ENCODE measurements at places on chromosomes 16 and 17.

GRCh38 chr17:10792151-10792550 lies 11.7 kb downstream of the TMEM238L start:
- no peak for DNase-seq

DNA sequence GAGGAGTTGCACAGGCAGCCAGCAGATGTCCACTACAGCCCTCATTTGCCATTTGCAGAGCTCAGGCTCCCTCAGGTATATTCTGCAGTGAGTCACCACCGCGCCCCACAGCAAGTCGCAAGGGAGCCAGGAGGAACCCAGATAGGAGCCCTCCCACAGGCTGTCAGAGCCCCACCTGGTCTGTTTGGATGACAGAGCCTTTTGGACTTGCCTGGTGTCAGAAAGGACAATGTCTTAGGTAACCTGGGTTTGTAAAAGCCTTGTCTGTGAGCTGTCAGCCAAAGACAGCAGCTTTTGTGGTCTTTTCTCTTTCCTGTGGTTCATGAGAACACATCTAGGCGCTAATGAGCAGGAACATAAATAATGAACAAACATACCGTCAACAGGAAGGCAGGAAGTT lies 70.9 kb downstream of the GNAO1 start:
- DNase-seq: no peak

DNA sequence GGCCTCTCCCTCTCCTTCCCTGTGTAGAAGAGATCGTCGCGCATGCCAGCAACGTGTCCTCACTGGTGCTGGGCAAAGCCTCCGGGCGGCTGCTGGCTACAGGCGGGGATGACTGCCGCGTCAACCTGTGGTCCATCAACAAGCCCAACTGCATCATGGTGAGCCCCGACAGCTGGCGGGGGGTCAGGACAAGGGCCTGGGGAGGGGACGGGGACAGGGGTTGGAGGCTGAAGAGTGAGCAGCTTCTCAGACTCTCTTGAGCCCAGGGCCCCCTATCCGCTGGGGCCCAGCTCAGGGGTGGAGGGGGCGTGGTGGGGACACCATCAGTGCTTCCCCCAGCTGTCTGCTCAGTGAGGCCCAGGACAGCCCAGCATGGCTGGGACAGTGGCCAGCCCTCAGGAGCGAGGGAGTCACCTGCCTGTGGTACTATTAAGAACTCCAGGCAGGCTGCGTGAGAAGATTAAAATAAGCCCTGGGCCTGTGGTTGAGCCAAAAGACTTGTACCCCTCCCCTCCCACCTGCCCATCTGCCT lies 6.2 kb downstream of the KATNB1 start:
- no peak for DNase-seq

DNA sequence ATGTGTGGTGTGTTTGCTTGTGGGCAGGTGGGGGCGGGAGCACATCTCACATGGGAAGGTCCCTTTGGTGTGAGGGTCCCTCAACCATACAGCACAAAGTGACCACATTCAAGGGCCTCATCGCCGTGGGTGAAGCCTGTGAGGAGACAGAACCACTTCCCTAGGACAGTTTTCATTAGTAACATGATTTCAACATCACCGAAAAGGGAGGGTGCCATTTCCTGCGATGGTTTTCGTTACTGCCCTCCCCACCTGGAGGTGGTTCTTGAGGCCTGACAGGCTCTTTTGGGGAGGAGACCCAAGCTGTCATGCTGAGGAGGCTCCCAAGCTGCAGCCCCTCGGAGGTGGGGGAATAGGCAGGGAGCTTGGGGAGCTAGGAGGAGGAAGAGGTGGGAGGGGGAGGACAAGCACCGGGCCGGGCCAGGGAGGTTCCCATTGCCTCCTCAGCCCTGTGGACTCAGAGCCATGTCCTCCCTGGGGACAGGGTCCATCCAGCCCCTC lies 9.5 kb downstream of the CD300LB start:
- DNase-seq: peak; percentile 2

DNA sequence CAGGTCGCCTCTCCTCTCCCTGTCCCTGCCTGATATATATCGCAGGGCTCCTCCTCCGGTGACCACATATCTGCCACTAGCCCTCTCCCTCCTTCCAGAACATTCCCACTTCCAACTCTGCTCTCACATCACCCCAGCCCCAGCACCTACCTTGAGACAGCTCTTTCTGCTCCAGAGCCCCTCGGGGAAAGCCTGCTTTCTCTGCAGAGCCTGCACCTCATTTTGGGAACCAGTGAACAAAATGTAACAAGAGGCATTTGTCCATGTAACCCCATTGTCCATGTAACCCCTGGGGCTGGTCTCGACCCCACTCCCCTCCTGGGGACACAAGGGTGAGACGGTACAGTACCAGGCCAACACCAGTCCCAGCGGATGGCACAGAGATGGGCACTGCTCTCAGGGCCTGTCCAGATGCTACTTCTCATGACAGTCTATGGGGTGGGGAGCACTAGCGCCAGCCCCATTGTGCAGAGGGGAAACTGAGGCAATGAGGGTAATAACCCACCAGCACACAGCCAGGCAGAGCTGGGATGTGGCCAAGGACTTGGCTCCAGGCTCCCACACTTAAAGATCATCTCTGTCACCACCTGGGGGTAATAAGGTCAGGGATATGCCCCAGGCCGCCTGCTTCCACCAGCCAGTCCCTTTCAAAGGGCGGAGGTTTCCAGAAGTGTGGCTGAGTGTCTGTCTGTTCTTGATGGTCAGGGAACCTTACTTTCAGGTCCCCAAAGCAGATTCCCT lies 42.9 kb downstream of the TBC1D16 start:
- DNase-seq: peak; percentile 39

- DNase-seq: peak; percentile 10
Measured at GRCh38 chr17:35684055-35684802, 47.2 kb upstream of the RASL10B start.

GRCh38 chr17:12599186-12599920 lies 66.3 kb upstream of the MYOCD start:
- no peak for DNase-seq

DNA sequence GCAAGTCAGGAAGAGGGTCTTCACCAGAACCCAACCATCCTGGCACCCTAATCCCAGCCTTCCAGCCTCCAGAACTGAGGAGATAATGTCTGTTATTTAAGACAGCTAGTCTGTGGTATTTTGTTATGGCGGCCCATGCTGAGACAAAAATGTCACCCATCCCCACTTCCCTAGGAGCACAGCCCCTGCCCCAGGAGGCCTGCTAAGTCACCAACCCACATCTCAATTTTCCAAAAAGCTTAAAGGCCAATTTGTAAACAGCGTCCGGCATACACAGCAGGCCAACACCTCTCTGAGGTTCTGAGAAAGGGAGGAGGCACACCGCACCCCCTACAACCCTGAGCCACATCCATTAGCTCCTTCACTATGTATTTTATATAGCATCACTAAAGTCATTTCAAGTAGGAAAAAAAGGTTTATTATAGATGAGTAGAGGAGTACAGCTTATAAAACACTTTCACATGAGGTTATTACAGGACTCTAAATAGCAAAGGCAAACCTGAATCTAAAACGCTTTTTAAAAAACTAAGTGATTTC lies 6.9 kb downstream of the TMEM170A start:
- DNase-seq: no peak

GRCh38 chr17:28385406-28385805 lies 13.9 kb downstream of the SARM1 start:
- no peak for DNase-seq

GRCh38 chr17:42883802-42884558 lies 16.6 kb upstream of the G6PC1 start:
- no peak for DNase-seq

DNA sequence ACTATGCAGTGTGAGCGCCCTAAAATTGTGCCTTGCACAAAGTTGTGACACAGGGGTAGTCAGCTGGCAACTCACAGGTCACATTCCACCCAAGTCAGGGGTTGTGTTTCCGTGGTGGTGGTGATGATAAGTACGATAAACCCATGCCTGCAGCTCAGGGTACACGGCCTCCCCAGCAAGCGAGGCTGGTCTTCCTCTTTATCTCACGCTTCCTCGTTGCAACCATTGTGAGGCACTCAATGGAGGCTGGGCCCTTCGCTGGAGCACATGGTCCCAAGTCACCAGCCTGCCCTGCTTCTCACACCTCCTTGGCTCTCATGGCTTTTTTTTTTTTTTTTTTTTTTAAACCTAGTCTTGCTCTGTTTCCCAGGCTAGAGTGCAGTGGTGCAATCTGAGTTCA lies 307.5 kb downstream of the CPPED1 start:
- no peak for DNase-seq

DNA sequence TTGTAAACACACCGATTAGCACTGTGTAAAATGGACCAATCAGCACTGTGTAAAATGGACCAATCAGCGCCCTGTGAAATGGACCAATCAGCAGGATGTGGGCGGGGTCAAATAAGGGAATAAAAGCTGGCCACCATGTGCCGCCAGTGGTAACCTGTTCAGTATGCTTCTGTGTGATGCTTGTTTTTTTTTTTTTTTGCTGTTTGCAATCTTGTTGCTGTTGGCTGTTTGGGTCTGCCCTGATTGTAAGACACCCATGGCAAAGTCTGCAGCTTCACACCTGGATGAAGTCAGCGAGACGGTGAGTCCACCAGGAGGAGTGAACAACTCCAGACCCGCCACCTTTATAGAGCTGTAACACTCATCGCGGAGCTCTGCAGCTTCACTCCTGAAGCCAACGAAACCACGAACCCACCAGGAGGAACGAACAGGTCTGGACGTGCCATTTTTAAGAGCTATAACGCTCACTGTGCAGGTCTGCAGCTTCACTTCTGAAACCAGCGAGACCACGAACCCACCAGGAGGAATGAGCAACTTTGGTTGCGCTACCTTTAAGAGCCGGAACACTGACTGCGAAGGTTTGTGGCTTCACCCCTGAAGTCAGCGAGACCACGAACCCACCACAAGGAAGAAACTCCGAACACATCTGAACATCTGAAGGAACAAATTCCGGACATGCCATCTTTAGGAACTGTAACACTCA lies 85.0 kb upstream of the MED9 start:
- no peak for DNase-seq

Measured in AG08396 (cell line).